Activated naive CD4-positive, alpha-beta T cell treated with anti-CD3 and anti-CD28 coated beads, Interleukin-2, amount 50 U/mL, for 72 hours (primary cell): ENCODE measurements at places on chromosomes 12 and 14. TPM values are rescaled to one million over a fixed set of nuclear protein-coding genes. Genes with fewer than 3 reads are reported as not detected.

TAS2R8 gene
- total RNA-seq = not detected

GRCh38 chr12:52975204-52975603 is 26.3 kb downstream of the KRT18 start:
- DNase-seq = no peak

DNA sequence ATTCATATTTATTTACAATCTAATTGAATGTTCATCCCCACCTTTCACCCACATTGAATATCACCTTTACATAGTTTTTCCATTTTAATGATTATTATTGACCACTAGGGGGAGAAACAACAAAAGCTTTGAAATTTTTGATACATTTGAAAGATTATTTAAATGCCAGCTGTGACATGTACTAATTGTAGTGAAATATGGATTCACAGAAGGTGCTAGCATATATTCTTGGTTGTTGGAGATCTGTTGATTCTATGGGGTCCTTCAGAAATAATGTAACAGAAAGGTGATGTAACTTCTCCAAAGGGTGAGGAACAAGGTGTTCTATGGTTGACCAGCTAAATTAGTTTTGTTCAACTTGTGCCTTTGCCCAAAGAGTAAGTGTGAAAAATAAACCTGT is 22.4 kb upstream of the GPR33 start:
- DNase-seq = no peak

GRCh38 chr14:54411371-54411770 is 14.6 kb downstream of the CDKN3 start:
- no peak for DNase-seq

PLXNC1 gene
- 9.2 TPM for total RNA-seq

- DNase-seq = no peak
Measured at GRCh38 chr12:130992979-130993538, 39.4 kb downstream of the ADGRD1 start.

- DNase-seq = no peak
Measured at GRCh38 chr12:110246636-110247339, 34.3 kb upstream of the ATP2A2 start.

- DNase-seq = no peak
Measured at GRCh38 chr12:55933799-55934742, 3.1 kb downstream of the DGKA start.

PRB2 gene
- total RNA-seq = not detected

DNA sequence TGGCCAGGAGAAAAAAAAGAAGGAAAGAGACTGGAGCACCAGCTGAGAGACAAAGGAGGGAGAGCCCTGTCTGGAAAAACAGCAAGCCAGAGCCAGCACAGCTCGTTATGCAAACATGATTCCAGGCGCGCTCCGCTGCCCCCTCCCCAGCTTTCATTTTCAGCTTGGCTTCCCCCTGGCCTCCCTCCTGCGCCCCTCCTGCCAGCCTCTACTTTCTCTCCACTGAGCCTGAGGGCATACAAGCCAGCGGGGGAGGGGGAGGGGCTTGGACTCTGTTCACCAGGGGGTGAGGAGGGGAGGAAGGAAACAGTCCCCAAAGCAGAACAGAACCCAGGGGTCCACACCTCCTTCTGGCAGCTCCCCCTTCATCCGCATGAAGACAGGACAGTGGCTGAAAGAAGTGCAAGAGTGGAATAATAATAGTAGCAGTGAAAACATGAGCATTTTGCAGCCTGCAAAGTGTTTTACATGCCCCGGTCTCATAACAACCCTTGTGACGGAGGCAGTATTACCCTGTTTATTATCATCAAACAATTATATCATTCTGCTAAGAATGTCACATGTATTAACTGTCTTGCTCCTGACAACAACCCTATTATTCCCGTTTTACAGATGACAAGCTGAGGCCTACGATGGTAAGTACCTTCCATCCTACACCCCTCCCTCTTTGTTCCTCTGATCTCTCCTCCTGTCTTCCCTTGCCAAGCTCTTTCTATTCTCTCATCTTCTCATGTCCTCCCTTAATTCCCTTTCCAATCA is 24.2 kb downstream of the SMUG1 start:
- no peak for DNase-seq

DNA sequence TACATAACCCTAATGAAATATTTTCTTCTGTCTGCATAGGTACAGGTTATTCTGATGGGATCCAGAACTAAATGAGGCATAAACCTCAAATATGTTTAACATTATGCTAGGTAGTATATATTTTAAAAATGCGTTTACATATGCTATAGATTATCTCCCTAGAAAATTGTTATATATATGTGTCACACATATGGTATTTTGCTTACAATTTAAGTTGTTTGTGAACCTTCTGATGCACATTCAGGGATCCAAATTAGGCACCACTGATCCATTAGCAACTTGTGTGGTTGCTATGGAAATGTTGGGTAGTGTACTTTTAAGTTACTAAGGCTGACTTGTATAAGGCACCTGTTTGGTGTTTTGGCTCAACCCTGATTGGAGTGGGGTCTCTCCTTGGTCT is 456.7 kb downstream of the AEBP2 start:
- DNase-seq = no peak

PTPN6 gene
- total RNA-seq = 320 TPM

- DNase-seq = no peak
Measured at GRCh38 chr14:105283028-105283427, 17.8 kb downstream of the BRF1 start.

DNA sequence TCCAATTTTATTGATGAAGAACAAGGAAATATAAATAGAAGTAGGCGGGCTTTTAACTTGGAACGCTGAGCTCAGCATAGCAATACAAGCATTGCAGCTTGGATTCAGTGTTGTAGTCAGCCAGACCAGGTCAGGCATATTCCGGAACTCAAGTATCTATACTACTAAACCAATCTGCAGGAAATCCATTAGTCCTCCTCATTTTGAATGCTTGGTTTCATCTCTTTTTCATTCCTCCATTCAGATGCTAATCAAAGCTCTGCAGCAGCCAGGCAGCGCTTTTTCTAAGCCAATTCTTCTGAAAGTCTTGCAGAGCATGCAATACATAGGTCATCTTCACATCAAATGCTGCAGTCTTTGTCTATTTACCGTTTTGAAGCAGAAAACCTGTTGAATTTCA is 49.0 kb downstream of the KIF21A start:
- no peak for DNase-seq

- no peak for DNase-seq
Measured at GRCh38 chr12:29208936-29209701, 60.0 kb downstream of the FAR2 start.

GRCh38 chr12:124639122-124639806 is 71.9 kb upstream of the NCOR2 start:
- DNase-seq = no peak

- peak; percentile 97 for DNase-seq
Measured at GRCh38 chr14:35404449-35405303, at the start of gene NFKBIA. NFKBIA (minus strand) TSS chr14:35404749; CDS start chr14:35404644, 105 bp downstream.

DNA sequence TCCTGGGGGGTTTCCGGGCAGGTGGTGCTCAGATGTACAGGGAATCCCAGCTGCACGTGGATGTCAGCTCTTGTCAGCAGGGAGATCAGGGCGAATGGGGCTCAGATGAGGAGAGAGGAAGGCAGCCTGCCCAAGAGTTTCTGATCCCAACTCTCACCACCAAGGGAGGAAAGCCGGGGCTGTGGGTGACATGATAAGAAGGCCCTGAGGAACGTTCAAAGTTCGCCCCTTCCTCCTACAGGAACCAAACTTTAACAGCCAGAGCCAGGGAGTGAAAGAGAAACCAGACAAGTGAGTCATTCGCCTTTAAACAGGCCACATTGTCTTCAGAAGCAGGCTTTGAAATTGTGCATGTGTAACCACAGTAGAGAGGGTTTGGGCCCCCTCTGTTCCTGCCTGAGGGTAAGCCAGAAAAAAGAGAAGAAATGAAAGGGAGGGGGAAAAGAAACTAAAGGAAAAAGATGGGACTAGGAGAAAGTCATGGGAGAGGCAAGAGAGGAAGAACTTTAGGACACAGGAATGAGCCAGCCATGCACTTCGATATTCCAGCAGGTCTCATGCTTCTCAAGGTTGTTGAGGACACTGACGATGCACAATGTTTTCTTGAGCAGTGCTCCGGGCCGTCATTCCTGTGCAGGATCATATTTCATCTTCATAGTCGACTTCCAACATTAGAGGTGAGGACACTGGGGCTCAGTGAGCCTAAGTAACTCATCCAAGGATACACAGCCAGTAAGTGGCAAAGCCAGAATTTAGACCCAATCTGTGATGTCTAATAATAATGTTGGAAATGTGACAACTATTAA is 691.4 kb upstream of the TBX3 start:
- DNase-seq = no peak

DNA sequence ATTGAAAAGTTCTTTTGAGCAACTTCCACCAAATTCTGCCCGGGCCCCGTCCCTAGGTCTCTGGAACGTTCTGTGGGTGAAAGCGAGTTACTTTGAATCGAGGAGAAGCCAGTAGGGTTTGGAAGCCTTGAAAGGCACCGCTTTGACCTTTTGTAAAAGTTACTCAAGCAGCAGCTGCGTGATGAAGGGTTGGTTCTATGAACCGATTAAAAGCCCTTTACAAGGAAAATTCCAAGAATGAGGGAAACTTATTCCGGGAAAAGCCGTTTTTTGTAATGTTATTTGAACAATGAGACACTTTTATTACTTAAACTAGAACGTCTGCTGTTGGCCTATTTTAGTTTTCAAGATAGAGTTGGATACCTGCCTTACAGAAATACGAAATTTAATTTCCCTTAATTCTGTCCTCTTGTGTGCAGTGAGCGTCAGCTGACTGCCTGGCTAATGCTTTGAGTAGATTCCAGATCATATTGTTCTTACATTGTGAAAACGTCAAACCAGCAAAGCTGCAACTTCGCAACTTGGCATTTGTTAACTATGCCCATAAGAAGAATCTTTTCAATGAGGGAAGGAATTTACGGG is 906 bp downstream of the LARP4 start:
- DNase-seq = no peak

GRCh38 chr12:20463913-20464524 is 95.7 kb downstream of the PDE3A start:
- no peak for DNase-seq
